ENCODE measurements at places on chromosomes 3 and 15.

- no peak for DNase-seq
Observed at GRCh38 chr15:75530169-75530568, 48.9 kb downstream of the PTPN9 start.

DNA sequence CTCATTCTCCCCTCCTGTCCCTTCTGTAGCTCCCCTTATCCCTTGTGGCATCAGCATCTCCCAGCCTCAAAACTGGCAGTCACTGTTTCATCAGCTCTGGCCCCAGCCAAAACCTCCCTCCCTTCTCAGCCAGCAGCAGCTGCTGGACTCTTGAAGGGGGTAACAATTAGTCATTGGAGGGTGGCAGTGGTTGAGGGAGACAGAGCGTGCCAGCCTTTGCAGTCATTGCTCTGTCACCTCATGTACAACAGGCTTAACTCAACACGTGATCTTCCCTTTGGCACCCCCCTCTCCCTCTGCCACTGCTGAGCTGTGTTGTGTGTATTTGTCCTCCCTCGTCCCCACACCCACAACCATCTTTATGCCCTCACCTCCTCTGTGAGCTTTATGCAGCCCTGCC lies 28.2 kb downstream of the RBP2 start:
- no peak for DNase-seq

DNA sequence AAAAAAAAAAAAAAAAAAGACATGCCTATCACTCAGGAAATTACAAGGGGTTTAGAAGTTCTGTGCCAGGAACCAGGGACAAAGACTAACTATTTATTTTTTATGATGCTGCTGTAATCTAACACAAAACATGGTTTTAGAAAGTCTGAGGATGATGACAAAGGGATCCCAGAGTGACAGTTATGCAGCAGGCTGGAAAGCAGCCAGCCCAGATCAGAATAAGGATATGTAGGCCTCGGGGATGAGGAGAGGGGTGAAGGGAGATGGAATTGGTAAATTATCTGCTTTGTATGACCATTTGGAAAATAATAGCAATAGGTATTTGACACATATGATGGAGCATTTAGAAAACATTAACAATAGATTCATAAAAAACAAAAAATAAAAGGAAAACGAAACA lies 34.1 kb upstream of the NMD3 start:
- DNase-seq = no peak

GRCh38 chr3:143507735-143508580 lies 340.3 kb downstream of the SLC9A9 start:
- DNase-seq = peak; percentile 92

DNA sequence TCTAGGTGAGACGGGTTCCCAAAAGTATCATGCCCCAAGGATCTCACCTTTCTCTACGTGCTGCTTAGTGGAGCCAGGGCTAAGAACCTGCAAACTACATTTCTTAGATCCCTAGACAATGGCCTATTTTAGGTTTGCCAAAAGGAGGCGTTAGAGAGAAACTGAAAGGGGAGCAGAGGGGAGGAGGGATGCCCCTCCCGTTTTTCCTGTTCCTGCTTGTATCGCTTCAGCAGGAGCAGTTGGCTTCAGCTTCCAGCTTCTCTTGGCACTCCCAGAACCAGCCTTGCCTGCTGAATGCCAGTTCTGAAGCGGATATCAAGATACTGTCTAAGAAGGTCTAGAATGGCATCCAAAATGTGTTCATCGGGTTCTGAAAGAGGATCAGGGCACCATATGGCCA lies 58.4 kb upstream of the ABHD17C start:
- no peak for DNase-seq

- no peak for DNase-seq
Observed at GRCh38 chr3:138394156-138394555, 40.3 kb upstream of the ESYT3 start.

GRCh38 chr3:30530084-30530483 lies 76.3 kb upstream of the TGFBR2 start:
- DNase-seq = no peak

DNA sequence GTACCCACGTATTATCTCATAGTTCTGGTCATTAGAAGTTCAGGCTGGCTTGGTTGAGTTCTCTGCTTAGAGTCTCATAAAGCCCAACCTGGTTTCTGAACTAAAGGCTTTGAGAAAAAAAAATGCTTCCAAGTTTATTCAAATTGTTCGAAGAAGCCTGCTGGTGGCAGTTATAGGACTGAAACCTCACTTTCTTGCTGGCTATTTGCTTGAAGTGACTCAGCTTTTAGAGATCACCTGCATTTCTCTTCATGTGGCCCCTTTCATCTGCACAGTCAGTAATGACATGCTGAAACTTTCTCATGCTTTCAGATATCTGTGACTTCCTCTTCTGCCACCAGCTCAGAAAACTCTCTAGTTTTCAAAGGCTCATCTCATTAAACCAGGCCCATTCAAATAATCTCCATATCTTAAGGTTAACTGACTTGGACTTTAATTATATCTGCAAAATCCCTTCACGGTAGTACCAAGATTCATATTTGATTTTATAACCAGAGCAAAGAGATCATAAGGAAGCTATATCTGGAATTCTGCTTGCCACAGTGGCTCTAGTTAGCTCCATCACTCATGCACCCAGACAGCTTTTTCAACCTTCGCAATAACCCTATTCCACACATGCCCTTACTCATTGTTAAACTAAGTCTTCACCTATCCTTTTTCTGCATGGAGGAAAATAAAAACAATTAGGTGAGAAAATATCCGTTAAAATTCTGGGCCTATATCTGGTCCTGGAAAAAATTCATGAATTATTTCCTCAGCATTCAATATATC lies 433.8 kb upstream of the CBLB start:
- DNase-seq = no peak

- no peak for DNase-seq
Observed at GRCh38 chr3:175046601-175047000, 187.5 kb downstream of the NAALADL2 start.

- no peak for DNase-seq
Observed at GRCh38 chr3:193187070-193187722, 53.8 kb upstream of the PLAAT1 start.

DNA sequence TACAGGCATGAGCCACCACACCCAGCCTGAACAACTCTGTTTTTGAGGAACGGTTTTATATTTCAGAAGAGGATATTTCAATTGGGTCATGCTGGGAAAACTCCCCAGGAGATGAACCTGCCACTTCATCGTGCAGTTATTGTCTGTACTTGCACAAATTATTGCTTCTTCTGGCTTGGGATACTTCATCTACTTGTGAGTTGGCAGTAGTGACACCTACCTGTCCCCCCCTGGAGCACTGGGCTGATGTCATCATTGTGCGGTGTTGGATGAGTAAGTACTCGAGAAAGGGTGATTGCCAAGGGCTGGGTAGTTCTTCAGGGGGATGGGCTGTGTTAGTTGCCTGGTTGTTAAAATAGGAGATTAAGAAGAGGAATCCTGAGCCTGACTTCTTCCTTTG lies 85.1 kb upstream of the SAMMSON start:
- DNase-seq = peak; percentile 36

GRCh38 chr3:84224262-84224661 lies 734.5 kb upstream of the CADM2 start:
- DNase-seq = no peak

DNA sequence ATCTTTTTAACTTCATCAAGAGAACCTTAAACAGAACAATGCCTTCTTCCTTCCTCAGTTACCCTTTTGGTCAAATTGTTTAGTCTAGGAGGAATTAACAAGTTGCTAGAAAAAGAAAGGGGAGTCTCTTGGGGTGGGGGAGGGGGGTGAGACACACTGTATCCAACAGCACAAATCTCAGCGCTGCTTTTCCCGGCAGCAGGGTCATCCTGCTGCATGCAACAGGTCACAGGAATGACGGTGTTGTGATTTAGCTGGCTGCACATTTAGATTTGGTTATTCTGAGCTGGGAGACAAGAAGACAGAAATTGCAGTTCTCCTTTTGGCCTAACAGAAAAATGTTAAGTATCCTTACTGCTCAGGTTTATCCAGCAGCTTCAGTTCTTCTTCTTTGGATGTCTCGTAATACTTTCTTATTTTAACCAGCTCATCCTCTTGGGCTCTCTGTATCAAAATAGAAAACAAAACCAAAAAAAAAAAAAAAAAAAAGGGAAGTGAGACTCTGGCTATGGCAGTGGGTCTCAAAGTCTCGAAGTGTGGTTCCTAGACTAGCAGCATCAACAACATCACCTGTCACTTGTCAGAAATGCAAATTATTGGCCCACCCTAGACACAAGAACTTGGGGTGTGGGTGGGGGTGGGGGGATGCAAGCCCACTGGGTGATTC lies 190.5 kb downstream of the GREM1 start:
- peak; percentile 19 for DNase-seq

- DNase-seq = no peak
Observed at GRCh38 chr15:78453447-78453846, 15.4 kb downstream of the IREB2 start.

- DNase-seq = no peak
Observed at GRCh38 chr15:92889390-92890107, 10.6 kb upstream of the CHD2 start.

- DNase-seq = peak; percentile 14
Observed at GRCh38 chr3:45988362-45988761, 7.3 kb downstream of the FYCO1 start.

DNA sequence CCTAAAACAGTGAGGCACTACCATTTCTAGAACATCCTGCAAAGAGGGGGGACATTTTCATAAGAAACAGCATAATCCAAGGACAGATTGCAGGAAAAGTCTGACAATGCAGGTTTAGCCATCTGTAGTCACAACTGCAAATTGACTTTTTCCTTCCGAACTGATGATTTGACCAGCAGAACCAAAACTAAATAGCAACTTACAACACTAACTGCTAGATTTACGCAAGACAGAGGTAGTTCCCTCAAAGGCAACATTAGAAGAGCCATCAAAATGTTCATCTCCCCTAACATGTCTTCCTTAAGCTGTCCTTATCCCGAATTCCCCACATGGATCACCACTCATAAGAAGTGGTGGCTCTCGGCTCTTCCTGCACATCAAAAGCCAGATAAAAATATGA lies 129.6 kb downstream of the GADL1 start:
- no peak for DNase-seq

DNA sequence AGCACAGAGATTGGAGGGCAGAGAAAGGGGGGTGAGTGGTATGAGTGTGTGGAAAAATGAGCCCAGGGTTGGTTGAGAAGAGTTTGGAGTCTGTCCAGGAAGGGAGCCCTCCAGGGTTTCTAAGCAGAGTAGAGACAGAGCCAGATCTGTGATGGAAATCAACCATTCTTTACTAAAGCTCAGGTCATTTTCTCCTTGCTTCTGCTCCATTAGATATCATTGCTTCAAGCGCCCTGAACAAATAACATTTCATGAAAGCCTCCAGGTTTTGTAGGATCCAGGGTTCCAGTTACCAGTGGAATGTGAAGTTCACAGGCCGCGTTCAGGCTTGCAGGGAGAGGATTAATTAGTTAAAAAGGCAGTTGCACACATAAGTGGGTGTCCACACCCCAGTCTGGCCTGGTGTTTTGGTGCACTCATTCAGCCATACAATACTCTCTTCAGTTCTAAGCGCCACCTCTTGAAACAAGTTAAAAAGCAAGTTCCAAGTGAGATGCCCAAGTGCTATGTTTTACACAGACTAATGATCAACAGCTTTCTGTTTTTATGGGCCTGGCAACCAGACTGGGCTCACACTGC lies 16.4 kb upstream of the BOC start:
- no peak for DNase-seq

GRCh38 chr3:151331696-151332095 lies 2.3 kb upstream of the P2RY13 start:
- no peak for DNase-seq

GRCh38 chr3:66355394-66355793 lies 134.6 kb downstream of the SLC25A26 start:
- DNase-seq = no peak

GRCh38 chr3:81554801-81555200 lies 206.6 kb downstream of the GBE1 start:
- no peak for DNase-seq

DNA sequence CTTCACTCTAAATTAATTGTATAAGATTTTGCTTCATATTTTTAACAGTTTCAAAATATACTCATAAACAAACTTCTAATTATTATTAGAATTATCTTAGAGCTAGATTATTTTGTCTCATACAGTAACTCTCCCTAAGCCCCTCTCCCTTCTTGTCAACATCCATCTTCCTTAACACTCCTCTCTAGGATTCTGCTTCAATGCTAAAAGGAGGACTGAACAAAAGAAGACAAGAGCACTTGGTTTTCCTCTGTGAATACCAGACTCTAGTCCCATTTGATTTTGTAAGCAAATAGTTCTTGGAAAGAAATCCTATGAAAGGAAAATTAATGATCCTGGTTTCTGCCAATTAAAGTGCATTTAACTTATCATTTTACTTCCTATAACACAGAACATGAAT lies 91.8 kb downstream of the KCNMB2 start:
- no peak for DNase-seq

- DNase-seq = no peak
Observed at GRCh38 chr15:25730918-25731317, 132.2 kb downstream of the ATP10A start.

- peak; percentile 43 for DNase-seq
Observed at GRCh38 chr3:151879037-151879436, 5.6 kb downstream of the SUCNR1 start.

- no peak for DNase-seq
Observed at GRCh38 chr3:71330909-71331308, 252.6 kb downstream of the FOXP1 start.

GRCh38 chr15:69557707-69558409 lies 105.2 kb downstream of the RPLP1 start:
- DNase-seq = no peak

GRCh38 chr3:194100856-194101390 lies 35.0 kb upstream of the HES1 start:
- no peak for DNase-seq

DNA sequence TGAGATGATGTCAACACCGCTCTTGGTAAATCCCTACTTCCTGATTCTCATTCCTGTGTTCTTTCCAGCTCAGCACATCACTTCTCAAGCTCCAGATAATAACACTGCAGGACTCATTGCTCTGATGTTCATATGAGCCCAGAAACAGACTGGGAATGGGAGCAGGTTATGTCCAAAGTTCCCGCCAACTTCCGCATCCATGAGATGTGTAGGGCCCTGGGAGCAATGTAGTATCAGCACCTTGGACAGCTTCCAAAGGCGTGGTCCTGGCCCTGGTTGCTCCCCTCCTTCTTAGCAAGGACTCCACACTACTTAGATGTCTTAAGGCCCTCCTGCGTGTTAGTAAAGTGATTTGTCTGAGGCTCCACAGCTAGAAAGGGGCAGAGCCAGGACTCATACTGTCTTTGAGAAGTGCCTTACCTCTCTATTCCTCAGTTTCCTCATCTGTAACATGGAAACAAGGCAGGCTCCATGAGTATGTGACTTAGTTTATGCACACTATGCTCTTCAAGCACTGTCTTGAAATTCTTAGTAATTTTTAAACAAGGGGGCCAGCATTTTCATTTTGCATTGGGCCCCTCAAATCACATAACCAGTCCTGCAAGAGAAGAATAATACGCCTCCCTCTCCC lies 27.9 kb upstream of the SLC6A1 start:
- DNase-seq = peak; percentile 8

All from fibroblast of mammary gland (primary cell).